ENCODE measurements at places on chromosomes 6 and 20.

DNA sequence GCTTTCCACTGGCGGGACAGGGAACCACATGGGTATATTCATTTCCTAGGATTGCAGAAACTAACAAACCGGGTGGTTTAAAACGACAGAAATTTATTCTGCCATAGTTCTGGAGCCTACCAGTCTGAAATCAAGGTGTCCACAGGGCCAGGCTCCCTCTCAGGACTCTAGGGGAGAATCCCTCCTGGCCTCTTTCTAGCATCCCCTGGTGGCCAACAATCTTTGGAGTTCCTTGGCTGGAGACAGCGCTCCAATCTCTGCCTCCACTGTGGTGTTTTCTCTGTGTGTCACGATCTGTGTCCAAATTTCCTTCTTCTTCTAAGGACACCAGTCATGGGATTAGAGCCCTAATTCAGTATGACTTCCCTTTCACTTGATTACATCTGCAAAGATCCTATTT, 95.0 kb downstream of the SCML4 start:
- no peak for DNase-seq

DNA sequence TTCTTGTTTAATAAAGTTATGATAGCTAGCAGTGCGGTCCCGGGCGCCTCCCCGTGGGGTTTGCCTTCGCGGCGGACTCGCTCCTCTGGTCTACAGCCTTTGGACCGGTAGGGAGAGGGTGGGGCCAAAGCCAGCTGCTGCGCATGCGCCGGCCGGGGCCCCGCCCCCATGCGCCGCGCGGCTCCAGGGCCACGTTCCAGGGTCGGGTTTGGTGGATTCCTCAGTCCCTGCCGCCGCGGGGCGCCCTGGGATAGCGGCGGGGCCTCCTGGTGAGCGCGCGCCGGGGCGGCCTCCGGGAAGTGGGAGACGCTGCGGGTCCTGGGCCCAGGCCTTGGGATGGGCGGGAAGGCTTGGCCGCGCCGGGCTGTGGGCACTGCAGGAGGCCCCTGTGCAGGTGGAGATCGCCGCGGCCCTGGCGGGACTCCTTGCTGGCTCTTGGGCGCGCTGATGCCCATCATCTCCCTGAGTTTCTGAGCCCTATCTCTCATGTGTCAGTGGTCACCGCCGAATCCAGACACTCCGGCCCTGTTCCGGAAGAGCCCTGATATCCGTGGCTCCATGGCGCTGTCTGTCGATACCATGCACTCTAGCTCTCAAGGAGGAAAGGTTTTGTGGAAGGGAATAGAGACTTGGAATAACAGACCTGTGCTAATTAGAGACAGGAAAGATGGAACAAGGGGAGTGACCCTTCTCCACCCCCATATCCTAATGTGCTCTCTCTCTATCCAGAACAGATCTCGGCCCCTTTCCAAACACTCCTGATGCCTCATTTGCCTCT, at the start of gene VARS2:
VARS2 (plus strand) TSS at position 163 of the 778 bp plus-strand sequence; CDS start at position 762, 599 bp downstream.
- peak; percentile 72 for DNase-seq

DNA sequence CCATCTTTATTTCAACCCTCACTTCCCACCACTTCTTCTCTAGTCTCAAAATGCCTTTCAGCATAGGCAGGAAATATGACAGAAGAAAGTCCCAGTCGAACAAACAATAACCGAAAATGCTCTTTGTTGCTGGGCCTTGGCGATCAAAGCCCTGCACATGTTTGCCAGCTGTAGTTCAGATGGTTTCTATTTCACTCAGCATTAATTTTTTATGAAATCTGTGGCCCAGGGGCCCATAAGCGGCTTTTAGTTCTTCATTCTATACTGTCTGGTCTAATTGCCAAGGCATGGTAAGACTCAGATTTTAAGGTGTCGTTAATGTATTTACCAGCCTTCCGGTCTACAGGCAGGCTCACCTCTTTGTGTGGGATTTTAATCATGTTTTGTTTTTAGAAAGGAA, 10.9 kb upstream of the F13A1 start:
- DNase-seq, result no peak

DNA sequence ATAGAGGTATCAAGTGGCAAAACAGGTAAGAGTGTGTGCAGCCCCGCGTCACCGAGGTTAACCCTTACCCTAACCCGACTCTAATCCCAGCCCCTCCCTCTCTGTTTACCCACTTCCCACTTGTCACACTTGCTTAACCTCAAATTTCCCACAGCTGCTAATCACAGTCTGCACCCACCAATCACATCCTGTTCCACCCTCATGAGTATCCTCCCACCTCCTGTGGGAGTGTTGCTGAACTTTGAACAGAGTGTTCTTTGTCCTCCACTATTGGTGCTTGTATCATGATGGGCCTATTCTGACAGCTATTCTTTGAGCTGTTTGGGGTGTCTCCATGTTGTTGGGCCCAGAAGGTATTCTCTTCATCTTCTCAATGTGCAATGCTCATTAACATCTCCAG, 487.8 kb downstream of the PTPRT start:
- DNase-seq, result peak; percentile 45

DNA sequence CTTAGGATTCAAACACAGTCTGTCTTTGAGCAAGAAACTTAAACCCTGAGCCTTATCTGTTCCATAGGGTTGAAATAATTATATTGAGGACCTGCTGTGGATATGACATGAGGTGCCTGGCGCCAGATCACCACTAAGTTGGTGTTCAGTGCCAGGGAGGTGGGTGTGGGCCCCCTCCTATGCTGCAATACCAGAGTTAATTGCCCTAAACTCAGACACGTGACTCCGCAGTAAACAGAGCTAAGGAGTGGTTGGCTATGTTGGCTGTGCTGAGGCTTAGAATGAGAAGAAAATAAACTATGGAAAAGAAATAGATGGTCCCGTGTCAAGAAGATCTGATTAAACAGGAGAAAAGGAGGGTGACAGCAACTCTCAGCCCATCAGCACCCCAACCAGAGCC, 419.4 kb upstream of the JARID2 start:
- no peak for DNase-seq

- DNase-seq, result peak; percentile 59
Observed at GRCh38 chr20:18672834-18673233, 85.0 kb downstream of the DTD1 start.

DNA sequence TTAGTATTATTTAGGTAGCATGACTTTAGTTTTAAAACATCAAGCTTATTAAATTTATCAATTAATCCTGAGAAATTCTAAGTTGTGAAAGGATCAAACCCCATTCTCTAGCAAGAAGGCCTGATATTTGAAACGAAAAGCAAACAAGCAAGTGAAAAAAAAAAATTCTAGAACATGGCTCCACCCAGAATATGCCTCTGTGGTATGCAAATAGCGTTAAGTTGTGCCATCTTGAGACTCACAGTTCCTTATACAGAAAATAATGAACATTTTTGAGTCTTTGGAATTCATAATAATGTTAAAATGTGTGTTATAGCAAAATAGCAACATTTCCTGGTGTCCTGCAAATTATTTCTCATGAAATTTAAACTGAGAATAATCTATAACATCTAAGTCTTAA, 42.0 kb downstream of the TRDN start:
- no peak for DNase-seq

DNA sequence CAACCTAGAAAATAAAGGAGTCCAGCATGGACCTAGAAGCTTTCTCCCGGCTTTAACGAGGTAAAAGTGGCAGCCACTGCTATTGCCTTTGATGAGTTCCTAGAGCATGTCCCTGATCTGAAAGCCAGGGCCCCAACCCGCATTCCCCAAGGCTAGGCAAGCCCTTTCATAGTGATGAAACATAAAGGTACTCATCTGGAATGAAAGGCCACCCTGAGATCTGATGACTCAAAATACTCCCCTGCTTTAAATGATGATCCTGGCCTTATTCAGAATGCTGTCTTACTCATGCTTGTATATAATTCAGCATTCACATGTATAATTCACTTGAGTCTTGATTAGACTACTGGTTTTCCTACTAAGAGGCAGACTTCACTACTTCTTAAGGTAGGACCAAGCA, 21.3 kb downstream of the TTPAL start:
- no peak for DNase-seq

DNA sequence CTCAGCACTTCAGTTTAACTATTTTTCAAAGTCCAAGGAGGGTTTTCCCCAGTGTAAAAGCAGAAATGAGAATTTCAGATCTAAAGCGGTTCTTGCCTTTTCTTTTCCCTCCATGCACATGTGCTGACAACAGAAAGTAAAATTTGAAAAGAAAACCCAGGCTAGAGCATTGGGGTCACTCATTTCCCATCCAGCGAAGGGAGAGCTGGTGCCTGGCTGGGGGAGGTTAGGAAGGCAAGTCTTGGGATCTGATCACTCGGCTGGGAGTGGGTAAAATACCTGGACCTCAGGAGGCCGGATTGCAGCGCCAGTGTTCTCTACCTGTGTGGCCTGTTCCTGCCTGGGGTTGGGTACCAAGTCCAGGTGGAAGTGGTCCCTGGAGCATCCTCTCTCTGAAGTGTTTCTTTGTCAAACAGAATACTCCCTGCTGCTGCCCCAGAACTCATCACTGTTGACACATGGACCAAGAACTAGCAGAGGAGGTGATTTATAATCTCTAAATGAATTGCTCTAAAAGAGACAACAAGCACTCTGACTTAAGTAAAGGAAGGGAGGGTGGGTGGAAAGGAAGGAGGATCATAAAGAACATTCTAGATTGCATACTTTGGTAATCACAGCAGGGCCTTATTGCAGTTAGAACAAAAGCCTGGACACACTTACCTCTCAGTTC, 136.0 kb downstream of the MTHFD1L start:
- DNase-seq, result no peak

DNA sequence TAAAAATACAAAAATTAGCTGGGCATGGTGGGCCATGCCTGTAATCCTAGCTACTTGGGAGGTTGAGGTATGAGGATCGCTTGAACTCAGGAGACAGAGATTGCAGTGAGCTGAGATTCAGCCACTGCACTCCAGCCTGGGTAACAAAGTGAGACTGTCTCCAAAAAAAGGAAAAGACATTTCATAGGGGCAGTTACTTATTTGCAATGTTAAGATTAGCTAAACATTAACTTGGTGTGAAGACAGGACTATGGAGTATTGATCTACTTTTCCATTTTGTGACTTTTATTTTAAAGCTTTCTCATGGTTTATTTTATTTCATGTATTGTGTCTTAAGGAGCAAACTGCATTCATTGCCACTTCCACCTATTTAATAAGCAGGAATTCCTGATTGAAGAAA, 153.0 kb downstream of the UTRN start:
- no peak for DNase-seq

- peak; percentile 84 for DNase-seq
Observed at GRCh38 chr20:25865715-25866656, 169.3 kb upstream of the ZNF337 start.

DNA sequence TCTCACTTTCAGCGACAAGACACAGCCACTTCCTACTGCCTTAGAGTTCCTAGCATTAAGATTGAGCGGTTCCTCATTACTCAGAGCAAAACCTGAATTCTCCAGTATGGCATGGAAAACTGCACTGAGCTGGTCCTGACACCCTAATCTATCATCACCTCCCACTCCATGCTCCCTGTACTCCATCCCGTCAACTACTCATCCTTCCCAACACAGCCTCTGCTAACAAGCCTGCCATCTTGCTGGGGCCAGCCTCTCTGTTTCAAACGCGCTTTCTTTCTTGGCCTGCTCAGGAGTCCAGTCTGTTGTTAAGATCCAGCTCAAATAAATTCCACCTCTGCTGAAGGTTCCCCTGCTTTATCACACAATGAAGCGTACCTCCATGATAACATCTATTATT, 12.0 kb downstream of the PRKN start:
- no peak for DNase-seq

- no peak for DNase-seq
Observed at GRCh38 chr6:15990179-15990578, 138.7 kb upstream of the MYLIP start.

- no peak for DNase-seq
Observed at GRCh38 chr20:8764344-8764962, 304.4 kb upstream of the PLCB4 start.

- DNase-seq, result no peak
Observed at GRCh38 chr6:139713424-139713823, 339.0 kb upstream of the CITED2 start.

- DNase-seq, result no peak
Observed at GRCh38 chr6:12327391-12327790, 37.2 kb downstream of the EDN1 start.

- no peak for DNase-seq
Observed at GRCh38 chr6:29230666-29231065, 60.0 kb downstream of the OR2J2 start.

DNA sequence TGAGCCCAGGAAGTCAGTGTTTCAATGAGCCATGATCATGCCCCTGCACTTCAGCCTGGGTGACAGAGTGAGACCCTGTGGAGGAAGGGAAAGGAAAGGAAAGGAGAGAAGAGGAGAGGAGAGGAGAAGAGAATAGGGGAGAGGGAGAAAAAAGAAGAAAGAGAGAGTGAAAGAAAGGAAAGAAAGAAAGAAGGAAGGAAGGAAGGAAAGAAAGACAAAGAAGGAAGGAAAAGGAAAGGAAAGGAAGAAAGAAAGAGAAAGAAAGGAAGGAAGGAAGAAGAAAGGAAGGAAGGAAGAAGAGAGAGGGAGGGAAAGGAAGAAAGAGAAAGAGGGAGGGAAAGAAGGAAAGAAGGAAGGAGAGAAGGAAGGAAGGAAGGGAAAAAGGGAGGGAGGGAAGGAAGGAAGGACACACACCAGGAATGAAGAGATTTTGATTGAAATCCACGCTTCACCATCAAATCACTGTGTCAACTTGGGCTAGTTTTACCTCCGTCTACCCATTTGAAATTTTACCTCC, 14.3 kb downstream of the WFDC8 start:
- DNase-seq, result no peak

- no peak for DNase-seq
Observed at GRCh38 chr20:61757678-61758563, 307.8 kb downstream of the TAF4 start.

DNA sequence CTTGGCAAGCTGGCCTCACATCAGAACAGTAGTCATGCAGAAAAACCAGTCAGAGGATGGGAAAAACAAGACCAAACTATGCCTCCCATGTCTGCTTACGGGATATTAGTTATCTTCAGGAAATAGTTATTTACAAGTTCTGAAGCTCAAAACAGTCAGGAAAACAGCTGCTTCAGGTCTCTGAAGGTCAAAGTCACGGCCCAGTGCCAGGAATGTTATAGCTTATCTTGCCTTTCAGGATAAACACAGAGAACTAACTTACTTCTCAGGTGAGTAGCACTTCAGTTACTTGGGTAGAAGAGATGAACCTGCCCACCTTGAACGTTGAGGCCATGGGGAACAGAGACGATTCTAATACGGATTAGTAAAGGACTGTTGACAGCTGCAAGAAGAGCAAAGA, 310.7 kb downstream of the KIF16B start:
- no peak for DNase-seq

GRCh38 chr6:78243519-78243918, 590.7 kb downstream of the MEI4 start:
- no peak for DNase-seq

DNA sequence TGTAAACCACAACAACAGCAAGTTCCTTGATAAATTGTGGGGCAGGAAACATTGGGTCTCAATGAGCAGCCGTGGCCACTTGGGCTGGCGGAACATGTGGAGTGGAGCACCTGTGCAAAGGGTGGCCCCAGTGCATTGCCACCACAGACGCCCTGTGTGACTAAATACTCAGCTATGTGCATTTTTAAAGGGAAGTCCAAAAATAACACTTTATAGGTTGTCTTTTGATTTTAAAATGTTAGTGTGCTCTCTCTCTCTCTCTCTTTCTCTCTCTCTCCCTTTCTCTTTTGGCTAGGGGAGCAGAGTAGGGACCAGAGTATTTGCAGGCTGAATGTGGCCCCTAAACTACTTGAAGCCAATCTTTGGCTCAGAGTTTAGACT, 236.3 kb downstream of the BCAS1 start:
- no peak for DNase-seq

Data from NCI-H510A treated with DMSO at 0.1 percent for 48 hours (cell line).